Activated CD8-positive, alpha-beta memory T cell treated with anti-CD3 and anti-CD28 coated beads, Interleukin-2, amount 10 ng/mL, durations not matched to agents 7 days and 5 days (primary cell): ENCODE measurements at places on chromosomes 3 and 15.
A peak's percentile ranks its signal among the peaks of the same experiment; 100 is the strongest.

DNA sequence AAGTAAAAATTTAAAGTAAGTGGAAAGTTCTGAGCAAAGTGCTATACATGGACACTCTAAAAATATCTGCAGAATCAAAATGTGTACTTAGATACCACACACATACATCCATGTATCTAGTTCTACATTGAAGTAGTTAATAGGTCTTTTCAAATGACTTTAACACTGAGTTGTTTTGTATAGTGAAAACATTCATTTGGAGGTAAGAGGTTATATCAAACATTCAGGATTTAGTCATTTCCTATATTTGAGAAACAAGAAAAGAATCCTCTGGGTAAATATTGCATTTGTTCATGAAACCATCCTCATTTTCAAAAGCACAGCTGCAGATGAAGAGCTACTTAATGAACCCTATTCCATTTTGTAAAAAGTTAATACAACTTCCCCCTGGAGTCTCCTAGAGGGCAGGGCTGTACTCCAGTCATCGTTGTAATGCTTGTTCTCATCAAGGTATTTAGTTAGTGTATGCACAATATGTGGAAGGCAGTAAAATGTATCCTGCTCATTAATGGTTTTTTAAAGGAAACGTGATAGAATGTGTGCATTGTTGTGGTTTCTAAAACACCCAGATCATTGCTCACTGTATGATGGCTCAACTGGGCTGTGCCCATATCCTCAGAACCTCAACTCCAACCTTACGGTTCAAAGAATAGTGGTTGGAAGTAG lies 26.2 kb downstream of the ARPP21 start:
- no peak for DNase-seq

GRCh38 chr3:127431066-127431465 lies 143.2 kb upstream of the PRR20G start:
- DNase-seq: peak; percentile 9

- DNase-seq: no peak
Measured at GRCh38 chr3:44013967-44014366, 227.7 kb upstream of the TOPAZ1 start.

DNA sequence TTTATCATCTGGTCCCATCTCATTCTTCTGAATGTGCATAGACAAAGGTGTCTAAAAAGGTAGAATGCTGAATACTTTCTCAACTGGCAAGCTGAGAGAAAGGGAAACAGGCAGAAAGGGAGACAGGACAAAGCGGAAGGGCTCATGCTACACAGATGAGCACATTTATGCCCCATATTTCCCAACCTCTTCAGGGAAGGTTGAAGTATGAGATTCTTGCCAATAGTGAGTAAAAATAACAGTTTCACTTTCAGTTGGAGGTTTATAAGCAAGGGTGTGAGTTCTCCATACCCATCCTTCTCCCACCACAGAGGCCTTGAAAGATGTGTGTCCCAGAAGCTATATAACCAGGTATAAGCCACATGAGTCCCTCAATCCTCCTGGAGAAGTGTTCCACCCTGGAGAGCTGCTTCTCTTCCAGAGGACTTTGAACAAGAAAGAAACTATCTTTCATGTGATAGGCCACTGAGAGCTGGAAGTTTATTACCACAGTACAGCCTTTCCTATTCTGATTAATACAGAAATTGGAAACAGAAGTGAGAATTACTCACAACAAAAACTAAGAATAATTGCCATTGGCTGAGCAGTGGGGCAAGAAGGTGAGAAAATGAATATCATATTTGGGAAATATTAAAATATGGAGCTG lies 709.4 kb upstream of the NR2F2 start:
- DNase-seq: no peak

GRCh38 chr3:66386011-66386924 lies 114.6 kb downstream of the LRIG1 start:
- no peak for DNase-seq

DNA sequence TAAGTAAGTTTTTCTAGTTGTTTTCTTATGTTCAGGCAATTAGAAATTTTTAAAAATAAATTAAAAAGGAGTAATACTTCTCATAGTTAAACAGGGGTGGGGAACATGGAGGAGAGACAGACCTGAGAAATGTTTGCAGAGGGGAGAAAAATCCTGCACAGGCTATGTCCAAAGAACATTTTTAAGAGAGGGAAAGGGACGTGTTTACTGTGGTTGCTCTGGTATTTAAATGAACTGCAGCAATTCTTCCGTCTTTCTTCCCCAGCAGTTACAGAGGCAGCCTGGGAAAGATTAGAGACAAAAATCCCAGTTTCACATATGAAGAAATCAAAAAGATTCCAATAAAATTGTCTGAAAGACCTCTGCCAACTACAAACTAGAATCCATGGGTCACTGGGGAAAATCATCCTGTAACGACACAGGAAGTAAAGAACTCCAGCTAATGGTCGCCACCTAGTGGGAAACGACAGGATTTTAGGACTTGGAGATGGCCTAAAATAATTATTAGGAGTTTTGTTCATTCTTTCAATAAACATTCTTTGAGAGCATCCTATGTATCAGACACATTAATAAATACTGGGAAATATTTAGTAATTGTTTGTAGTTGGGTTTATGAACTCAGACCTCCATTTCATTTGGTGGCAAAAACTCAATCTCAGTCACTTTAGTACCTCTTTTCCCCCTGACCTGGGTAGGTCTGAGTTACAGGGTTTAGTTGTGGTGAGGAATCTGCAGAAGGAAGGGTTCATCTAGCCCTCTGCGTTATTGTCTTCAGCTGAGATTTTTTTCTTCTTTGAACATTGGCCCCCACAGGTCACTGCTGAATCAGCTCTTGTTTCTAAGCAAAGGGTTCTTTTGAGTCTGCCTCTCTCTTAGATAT lies 69.9 kb upstream of the GOLIM4 start:
- peak; percentile 53 for DNase-seq

DNA sequence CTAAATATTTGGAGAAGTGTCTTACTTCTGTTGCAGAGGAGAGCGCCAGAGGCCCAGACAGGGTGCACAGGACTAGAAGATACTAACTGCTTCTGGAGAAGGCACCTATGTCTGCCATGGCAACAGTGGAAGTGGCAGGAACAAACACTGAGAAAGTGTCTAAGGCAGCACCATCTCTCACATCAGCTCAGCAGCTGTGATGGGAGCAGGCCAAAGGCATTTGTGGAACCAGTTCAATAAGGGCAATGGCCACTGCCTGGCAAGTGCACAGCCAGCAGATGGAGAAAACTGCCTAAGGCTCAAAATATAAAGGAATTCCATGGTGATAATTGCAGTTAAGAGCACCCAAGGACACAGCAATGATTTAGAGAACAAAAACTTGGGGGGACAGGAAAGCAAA lies 563.0 kb upstream of the CCDC54 start:
- no peak for DNase-seq

GRCh38 chr3:166688665-166689064 lies 691.4 kb downstream of the ZBBX start:
- DNase-seq: no peak

DNA sequence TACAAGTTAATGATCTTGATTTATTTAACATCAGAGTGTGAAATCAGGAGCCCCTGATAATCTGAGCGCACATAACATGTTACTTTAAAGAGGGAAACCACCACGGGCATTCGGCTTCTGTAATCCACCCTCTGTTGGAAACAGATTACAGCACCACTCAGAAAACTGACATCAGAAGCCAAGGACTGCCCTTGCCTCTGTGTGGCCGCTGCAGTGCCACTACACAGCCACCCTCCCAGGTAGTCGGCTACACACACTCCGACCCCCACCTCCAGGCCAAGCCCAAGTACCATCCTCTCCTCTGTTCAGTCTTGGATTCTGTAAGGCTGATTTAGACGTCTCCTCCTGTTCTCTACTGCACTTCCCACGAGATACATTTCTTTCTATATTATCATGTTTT lies 251.7 kb downstream of the GABRB3 start:
- DNase-seq: no peak

DNA sequence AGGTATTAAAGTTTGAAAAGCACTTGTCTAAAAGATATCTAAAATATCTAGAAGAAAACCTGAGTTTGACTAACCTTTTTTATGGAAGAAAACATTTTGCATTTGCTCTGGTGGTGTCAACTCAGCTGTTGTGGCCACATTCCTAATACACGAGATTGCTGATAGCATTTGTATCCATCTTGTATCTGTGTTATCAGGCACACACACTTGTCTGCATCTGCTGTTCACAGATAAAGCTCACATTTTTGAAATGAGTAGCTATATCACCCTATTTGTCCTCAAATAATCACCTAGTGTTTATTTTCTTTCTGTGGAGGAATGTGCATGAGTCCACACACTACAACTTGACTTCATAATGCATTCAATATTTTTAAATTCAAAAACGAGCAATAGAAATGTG lies 632.3 kb upstream of the NR2F2 start:
- DNase-seq: no peak

DNA sequence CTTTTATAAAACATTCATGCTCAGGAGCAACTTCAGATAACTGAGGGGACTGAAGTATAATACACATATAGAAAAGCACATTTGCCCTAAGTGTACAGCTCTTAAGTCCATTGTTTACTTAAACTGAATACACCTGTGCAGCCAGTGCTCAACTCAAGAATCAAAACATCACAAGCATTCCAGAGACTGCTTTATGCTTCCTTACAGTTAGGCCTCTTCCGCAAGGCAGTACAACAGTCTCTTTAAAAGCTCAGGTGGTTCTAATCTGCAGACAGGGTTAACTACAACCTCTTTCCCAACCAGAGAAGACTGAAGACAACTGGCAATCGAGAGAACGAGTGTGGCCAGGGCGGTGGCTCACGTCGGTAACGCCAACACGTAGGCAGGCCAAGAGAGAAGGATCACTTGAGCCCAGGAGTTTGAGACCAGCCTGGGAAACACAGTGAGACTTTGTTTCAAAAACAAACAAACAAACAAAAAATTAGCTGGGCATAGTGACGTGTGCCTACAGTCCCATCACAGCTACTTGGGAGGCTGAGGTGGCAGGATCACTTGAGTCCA lies 16.9 kb downstream of the MCCC1 start:
- no peak for DNase-seq

DNA sequence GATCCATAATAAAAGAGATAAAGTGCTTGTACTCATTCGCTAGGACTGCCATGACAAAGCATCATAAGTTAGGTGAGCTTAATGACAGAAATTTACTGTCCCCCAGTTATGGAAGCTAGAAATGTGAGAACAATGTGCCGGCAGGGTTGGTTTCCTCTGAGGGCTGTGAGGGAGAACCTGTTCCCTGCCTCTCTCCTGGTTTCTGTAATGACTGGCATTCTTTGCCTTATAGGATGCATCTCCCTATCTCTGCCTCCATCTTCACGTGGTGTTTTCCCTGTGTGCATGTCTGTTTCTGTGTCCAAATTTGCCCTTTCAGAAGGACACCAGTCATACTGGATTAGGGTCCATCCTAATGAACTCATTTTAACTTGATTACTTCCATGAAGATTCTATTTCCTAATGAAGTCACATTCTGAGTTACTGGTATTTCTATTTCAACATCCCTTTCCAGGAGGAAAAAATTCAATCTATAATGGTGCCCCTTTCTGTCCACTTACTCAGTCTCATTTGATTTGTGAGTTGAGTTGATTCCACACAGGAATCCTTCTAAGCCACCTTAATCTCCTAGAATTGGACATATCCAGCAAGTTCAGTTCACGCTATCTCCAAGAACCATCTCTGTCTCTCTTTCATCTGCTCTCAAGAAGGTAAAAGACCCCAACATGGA lies 71.2 kb upstream of the LIPC start:
- DNase-seq: no peak

DNA sequence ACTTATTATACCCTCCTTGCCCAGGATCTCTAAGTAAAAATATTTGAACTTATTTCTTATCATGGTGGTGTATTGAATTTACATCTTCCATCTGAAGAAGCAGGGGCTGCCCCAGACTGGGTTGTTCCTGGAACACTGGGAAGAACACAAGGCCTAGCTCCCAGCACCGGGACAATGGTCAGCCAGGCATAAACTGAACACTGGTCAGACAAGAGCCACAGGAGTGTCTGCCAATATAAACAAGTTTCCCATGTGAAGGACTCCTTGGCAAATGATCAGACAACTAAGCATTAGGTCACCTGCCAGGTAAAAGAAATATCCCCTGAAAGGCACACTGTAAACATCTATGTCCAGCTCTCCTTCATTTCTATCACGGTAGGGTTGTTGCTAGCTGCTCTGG lies 172.4 kb downstream of the ATP8B4 start:
- DNase-seq: no peak

DNA sequence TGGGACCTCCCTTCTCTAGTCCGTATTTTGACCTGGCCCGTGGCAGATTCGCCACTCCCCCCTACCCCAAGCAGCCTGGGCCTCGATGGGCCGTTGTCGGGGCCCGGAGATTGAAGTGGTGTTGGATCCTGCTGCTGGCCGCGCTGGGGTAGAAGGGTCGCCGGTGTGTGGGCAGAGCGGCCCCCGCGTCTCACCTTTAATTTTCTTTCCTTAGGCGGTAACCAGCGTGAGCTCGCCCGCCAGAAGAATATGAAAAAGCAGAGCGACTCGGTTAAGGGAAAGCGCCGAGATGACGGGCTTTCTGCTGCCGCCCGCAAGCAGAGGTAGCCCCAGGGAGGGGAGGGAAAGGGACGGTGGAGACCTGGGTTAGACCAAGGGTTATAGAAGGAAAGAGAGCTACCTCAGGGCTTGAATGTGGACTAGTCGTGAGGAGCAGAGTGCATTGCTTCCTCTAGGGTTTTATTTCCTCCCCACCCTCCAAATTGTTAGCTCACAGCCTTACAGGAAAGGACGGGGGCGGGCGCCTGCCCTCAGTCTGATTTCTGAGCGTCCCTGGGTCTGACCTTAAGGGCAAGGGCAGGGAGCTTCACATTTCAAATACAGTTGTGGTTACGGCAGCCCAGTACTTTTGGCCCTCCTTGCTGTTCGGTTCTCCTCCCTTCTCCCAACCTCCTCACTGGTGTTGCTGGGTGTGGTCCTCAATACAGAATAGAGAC lies 799 bp downstream of the SERF2 start:
- DNase-seq: peak; percentile 53

- no peak for DNase-seq
Measured at GRCh38 chr15:33155691-33156420, 38.7 kb downstream of the FMN1 start.

- DNase-seq: no peak
Measured at GRCh38 chr3:79414806-79415205, 353.0 kb downstream of the ROBO1 start.

- no peak for DNase-seq
Measured at GRCh38 chr3:185815391-185816282, 9.2 kb downstream of the IGF2BP2 start.

- DNase-seq: no peak
Measured at GRCh38 chr15:39301589-39301999, 279.3 kb upstream of the THBS1 start.

GRCh38 chr15:75641603-75642002 lies 1.6 kb upstream of the IMP3 start:
- no peak for DNase-seq

- no peak for DNase-seq
Measured at GRCh38 chr15:61449186-61449702, 220.1 kb upstream of the RORA start.

GRCh38 chr15:32885713-32886112 lies 167.9 kb downstream of the GREM1 start:
- DNase-seq: no peak

DNA sequence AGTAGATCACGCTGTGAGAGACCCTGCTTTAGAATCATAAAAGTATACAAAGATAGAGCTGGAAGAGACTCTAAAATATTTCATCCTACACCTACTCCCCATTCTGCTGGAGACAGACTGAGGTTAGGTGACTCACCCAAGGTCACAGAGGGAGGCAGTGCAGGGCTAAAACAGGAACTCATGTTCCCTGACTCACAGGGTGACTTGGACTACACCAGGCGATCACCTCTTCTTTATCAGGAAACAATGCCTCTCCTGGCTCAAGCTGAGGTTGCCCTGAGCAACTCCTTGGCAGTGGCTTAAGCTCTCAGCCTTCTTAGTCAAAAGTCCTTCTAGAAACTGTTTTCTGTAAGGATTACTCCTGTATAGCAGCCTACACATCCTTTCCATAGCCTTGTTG lies 26.4 kb upstream of the TNFAIP8L3 start:
- DNase-seq: no peak
